ENCODE measurements at places on chromosomes 1 and 21.
A peak's percentile ranks its signal among the peaks of the same experiment; 100 is the strongest.

GRCh38 chr1:57116871-57117270 lies 151.1 kb upstream of the C8B start:
- DNase-seq = no peak

- peak; percentile 46 for DNase-seq
These were observed 84.1 kb downstream of the RIPK4 start for GRCh38 chr21:41682719-41683179.

- no peak for DNase-seq
These were observed 182.4 kb downstream of the BACH1 start for GRCh38 chr21:29481081-29481480.

- DNase-seq = no peak
These were observed 15.1 kb upstream of the AIM2 start for GRCh38 chr1:159091607-159092031.

DNA sequence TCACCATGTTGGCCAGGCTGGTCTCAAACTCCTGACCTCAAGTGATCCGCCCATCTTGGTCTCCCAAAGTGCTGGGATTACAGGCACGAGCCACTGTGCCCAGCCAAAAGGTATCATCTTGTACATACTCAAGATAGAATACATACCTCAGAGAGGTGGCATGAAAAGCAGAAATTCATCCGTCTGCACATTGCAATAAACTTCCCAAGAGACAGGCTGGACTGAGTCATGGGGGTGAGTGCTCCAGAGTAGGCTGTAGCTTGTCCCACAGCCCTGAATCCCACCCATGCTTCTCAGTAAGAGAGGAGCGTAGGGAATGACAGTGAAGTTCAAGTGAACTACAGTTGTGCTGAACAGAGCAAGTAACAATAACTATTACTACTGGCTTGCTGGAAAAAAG lies 19.7 kb downstream of the TOR3A start:
- no peak for DNase-seq

- DNase-seq = no peak
These were observed 89.4 kb downstream of the DTL start for GRCh38 chr1:212124690-212125582.

DNA sequence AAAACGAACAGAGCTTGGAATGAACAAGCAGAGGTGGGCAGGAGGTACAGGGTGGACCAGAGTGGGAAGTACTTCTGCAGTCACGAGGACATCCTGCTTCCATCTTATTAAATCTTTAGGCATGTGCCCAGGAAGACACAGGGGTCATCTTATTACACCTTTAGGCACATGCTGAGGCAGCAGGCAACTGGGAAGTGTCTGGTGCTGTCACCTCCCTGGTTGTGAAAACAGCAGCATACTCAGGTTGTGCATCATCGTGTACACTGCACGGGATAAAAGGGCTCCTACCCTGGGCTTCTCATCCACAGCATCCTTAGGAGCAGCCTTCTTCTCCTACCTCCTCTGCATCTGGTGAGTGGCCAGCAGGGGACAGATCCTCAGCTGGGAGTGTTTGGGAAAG lies at the start of gene LCE3C:
TSS of gene LCE3C (plus strand) at position 301 of the 400 bp plus-strand sequence. CDS start 498 bp downstream, outside the sequence.
- DNase-seq = no peak

- DNase-seq = no peak
These were observed 6.0 kb downstream of the HES3 start for GRCh38 chr1:6249739-6250689.

GRCh38 chr1:67575861-67576260 lies 109.1 kb upstream of the GADD45A start:
- no peak for DNase-seq

DNA sequence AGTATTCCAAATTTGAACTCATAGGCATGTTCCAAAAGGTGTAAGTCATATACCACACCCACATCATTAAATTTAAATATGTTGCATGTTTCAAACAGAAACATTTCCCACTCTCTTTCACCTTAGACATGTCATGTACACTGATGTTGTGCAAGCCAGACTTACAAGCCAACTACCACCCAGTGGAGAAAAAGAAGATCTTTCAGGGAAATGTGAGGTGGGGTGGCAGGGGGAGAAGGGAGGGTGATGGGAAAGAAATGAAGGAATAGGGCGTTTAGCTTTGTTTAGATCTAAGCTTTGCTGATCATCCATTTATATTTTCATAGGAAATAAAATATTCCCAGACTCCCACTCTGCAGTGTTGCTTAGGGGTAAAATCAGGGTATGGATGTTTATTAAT lies 1.6 kb downstream of the NEGR1 start:
- DNase-seq = no peak

DNA sequence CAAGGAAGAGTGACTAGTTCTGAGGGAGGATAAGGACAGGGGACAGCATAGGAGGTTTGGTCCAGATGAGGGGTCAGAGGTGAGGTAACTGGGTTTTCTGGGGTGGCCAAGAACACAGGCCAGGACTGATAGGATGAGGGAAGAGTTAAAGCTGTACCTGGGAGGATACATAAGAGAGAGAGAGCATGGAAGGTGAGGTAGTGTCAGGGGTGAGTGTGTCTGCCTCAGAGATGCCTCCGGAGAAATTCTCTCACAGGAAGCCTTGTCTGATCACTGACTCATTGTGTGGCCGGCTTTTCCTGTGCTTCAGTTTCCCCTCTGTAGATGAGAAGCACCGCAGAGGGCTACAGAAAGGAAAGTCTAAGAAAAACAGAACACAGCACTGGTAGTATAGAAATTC lies 40.2 kb downstream of the FASLG start:
- no peak for DNase-seq

- no peak for DNase-seq
These were observed 120.2 kb downstream of the MRPL39 start for GRCh38 chr21:25487046-25487594.

DNA sequence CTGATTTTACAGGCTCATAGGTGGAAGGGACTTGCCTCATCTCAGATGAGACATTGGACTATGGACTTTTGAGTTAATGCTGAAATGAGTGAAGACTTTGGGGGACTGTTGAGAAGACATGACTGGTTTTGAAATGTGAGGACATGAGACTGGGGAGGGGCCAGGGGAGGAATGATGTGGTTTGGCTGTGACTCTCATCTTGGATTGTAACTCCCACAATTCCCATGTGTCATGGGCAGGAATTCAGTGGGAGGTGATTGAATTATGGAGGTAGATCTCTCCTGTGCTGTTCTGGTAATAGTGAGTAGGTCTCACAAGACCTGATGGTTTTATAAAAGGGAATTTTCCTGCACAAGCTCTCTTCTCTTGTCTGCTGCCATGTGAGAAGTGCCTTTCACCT lies 20.8 kb downstream of the SCYL3 start:
- DNase-seq = no peak

DNA sequence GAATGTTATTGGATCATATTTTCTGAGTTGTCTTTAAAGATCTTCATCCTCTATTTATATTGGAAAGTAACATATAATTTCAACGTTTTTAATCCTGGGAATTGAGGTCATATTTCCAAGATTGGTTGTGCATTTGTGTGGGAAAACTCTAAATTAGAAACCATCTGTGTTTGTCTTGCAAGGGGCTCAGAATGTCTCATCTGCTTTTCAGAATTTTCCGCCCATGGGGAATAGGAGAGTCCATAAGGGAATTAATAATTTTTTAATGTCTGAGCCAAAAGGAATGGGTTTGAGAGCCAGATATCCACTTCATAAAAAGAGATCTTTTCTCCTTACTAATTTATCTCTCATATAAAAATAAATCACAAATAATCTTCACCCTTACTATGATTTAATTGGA lies 84.8 kb upstream of the MAP1LC3C start:
- no peak for DNase-seq

DNA sequence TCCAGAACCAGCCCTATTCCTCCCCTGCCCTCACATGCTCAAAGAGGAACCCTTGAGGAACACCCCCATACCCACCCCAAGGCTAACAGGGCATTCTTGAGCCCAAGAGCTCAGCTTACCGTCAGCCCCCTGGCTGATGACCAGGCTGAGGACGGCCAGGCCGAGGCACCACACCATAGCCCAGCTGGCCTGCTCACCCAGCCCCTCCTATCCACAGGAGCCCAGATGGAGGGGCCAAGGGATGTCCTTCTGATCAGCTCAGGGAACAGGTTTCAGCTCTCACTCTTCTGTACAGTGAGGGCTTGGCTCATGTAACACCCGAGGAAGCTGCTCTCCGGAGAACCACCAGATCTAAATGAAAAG lies 2.2 kb downstream of the IGSF9 start:
- peak; percentile 21 for DNase-seq

- no peak for DNase-seq
These were observed 96.9 kb upstream of the AKT3 start for GRCh38 chr1:243946946-243947345.

GRCh38 chr1:22877112-22877915 lies 95.4 kb downstream of the LACTBL1 start:
- DNase-seq = no peak

GRCh38 chr21:45317398-45318145 lies 29.9 kb upstream of the POFUT2 start:
- DNase-seq = peak; percentile 61

GRCh38 chr21:41600961-41601572 lies 93.1 kb upstream of the TMPRSS2 start:
- peak; percentile 26 for DNase-seq

GRCh38 chr21:45997205-45997494 lies 15.6 kb downstream of the COL6A1 start:
- peak; percentile 59 for DNase-seq

DNA sequence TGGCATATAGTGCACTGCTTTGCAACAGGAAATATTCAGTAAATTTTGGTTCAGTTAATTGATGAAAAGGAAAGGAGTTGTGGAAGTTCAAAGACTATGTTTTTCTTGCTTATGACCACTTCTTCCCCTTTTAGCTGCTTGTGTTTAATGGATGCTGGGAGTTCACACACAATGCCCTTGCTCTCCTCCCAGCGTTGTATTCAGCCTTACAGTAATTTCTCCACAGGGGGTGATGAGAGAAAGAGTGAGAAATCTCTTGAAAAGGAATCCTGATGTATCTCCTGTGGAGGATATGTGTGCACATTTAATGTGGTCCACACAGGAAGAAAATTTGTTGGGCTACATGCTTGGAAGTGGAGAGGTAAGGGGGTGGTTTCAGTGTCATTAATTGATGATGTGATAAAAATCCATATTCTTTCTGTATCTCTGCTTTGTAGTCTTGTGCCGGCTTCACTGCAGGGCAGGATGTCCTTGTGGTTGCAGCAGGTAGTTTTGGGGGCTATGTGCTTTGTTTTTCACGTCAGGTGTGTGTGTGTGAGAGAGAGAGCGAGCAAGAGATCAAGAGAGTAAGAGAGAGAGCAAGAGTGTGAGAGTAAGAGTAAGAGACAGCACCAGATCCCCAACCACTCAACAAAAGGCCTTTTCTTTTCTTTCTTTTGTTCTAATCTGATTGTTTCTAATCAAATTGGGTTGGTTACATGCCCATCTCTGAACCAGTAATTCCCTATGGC lies 204.4 kb downstream of the RWDD3 start:
- no peak for DNase-seq

GRCh38 chr1:203289982-203290260 lies 15.4 kb upstream of the BTG2 start:
- no peak for DNase-seq

GRCh38 chr1:156551869-156552268 lies 20.5 kb downstream of the IQGAP3 start:
- DNase-seq = no peak
